Heart left ventricle (tissue), 16 donors: ENCODE measurements at places on chromosomes 4 and X.

- no peaks in the 10 kb centered on the region for H3K36me3 ChIP-seq
- DNase-seq: no peak
Observed at GRCh38 chr4:97215409-97215941, 927.8 kb downstream of the STPG2 start.

- no peaks in the 10 kb centered on the region for H3K4me1 ChIP-seq
- H3K27me3 ChIP-seq: no peaks in the 10 kb centered on the region
- H3K27ac ChIP-seq: no peak overlapping the region
- no peaks in the 10 kb centered on the region for H3K36me3 ChIP-seq
- no peak for DNase-seq
Observed at GRCh38 chr4:130530505-130530904, 1434.6 kb downstream of the C4orf33 start.

- no peaks in the 10 kb centered on the region for H3K27me3 ChIP-seq
- H3K4me3 ChIP-seq: no peak overlapping the region
Observed at GRCh38 chr4:8290701-8290970, 21.1 kb downstream of the HTRA3 start.

DNA sequence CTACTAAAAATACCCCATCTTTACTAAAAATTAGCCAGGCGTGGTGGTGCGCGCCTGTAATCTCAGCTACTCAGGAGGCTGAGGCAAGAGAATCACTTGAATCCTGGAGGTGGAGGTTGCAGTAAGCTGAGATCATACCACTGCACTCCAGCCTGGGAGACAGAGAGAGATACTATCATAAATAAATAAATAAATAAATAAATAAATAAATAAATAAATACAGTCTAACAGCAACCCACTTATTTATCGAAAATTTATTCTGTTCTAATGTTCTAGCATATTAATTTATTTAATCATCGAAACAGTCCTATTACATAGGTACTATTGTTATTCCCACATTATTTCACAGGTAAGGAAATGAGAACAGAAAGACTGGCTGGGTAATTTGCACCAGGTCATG, 18.2 kb upstream of the TXK start:
- no peak overlapping the region for H3K4me3 ChIP-seq
- H3K27ac ChIP-seq: no peak overlapping the region
- H3K36me3 ChIP-seq: peaks cover 24% of the 10 kb centered on the region
- H3K27me3 ChIP-seq: no peaks in the 10 kb centered on the region

DNA sequence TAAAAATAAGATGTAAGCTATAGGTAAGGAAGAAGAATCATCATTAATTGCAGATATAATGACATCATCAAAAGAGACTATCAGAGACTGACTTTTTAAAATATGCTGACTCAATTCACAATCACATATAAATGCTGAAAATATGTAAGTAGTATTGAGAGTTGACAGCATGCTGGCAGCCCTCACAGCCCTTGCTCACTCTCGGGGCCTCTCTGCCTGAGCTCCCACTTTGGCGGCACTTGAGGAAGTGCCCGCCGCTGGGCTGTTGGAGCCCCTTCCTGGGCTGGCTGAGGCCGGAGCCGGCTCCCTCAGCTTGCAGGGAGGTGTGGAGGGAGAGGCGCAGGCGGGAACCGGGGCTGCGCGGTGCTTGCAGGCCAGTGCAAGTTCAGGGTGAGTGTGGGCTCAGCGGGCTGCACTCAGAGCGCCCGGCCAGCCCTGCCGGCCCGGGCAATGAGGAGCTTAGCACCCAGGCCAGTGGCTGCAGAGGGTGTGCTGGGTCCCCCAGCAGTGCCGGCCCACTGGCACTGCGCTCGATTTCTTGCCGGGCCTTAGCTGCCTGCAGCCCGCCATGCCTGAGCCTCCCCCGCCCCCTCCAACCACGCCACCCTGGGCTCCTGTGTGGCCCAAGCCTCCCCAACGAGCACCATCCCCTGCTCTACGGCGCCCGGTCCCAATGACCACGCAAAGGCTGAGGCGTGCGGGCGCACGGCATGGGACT, 68.9 kb downstream of the RAB28 start:
- peak; percentile 32 for DNase-seq
- H3K27ac ChIP-seq: peak overlapping the region; percentile 53
- H3K4me1 ChIP-seq: no peaks in the 10 kb centered on the region
- no peaks in the 10 kb centered on the region for H3K36me3 ChIP-seq
- no peaks in the 10 kb centered on the region for H3K27me3 ChIP-seq

- peak overlapping the region; percentile 74 for H3K27ac ChIP-seq
- H3K4me3 ChIP-seq: peak overlapping the region; percentile 82
- DNase-seq: no peak
- H3K4me1 ChIP-seq: peaks cover 14% of the 10 kb centered on the region
- no peaks in the 10 kb centered on the region for H3K27me3 ChIP-seq
- peaks cover 21% of the 10 kb centered on the region for H3K36me3 ChIP-seq
Observed at GRCh38 chrX:154761977-154762536, 607 bp upstream of the DKC1 start.

- no peak overlapping the region for H3K27ac ChIP-seq
- no peak overlapping the region for H3K4me3 ChIP-seq
- H3K27me3 ChIP-seq: no peaks in the 10 kb centered on the region
- H3K4me1 ChIP-seq: no peaks in the 10 kb centered on the region
Observed at GRCh38 chrX:148628621-148629020, 128.2 kb downstream of the AFF2 start.

DNA sequence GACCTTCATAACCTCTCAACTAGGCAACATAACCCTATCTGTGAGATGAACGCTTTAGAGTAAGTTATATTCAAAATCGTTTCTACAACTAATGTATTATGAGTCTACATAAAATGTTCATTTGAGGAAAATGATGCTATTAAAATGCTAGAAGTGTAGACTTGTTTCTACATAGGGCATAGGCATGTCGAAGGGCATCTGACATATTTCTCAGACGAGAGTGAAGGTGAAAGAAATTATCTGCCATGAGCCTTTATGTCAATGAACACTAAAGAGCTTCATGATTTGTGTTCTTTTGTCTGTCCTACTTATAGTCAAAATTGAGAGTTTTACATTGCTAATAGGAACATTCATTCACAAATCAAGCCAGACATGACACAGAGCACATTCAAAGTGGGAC, 811.8 kb downstream of the RAB28 start:
- no peaks in the 10 kb centered on the region for H3K27me3 ChIP-seq
- no peaks in the 10 kb centered on the region for H3K36me3 ChIP-seq
- no peak overlapping the region for H3K4me3 ChIP-seq

DNA sequence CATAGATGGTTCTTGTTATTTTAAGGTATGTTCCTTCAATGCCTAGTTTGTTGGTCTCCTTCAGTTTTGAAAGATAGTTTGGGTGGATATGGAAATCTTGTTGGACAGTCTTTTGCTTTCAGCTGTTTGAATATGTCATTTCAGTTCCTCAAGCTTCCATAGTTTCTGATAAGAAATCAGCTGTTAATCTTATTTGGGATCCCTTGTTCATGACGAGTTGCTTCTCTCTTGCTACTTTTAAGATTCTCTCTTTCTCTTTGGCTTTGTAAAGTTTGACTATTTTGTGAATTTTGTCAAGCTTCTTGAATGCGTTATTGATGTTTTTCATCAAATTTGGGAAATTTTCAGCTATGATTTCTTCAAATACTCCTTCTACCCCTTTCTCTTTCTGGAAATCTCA, 129.5 kb downstream of the GNL3L start:
- no peaks in the 10 kb centered on the region for H3K27me3 ChIP-seq
- no peak overlapping the region for H3K4me3 ChIP-seq
- H3K36me3 ChIP-seq: no peaks in the 10 kb centered on the region
- no peak for DNase-seq

DNA sequence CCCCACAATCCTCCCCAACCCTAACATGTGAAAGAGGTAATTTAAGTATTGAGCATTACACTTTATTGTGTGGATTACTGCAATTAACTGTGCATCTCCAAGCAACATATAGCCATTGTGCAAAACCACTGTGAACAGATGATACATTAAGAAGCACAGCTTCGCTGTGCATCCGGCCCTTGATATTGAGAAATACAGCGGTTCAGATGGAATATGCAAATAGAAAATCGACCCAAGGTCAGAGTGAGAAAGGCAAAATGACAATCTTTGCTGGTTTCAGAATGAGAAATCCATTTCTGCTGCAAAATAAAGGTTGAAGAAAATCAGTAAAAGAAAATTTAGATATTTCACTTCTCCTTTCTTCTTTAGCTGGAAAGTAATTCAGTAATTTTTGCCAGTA, 805.9 kb upstream of the GRID2 start:
- H3K4me1 ChIP-seq: no peaks in the 10 kb centered on the region
- H3K27ac ChIP-seq: no peak overlapping the region
- H3K36me3 ChIP-seq: no peaks in the 10 kb centered on the region
- no peaks in the 10 kb centered on the region for H3K27me3 ChIP-seq
- no peak for DNase-seq
- H3K4me3 ChIP-seq: no peak overlapping the region

GRCh38 chrX:72381439-72382201, 75.9 kb upstream of the CITED1 start:
- H3K27ac ChIP-seq: no peak overlapping the region
- H3K27me3 ChIP-seq: no peaks in the 10 kb centered on the region
- H3K36me3 ChIP-seq: no peaks in the 10 kb centered on the region
- DNase-seq: no peak
- peaks cover 4% of the 10 kb centered on the region for H3K4me1 ChIP-seq
- no peak overlapping the region for H3K4me3 ChIP-seq

DNA sequence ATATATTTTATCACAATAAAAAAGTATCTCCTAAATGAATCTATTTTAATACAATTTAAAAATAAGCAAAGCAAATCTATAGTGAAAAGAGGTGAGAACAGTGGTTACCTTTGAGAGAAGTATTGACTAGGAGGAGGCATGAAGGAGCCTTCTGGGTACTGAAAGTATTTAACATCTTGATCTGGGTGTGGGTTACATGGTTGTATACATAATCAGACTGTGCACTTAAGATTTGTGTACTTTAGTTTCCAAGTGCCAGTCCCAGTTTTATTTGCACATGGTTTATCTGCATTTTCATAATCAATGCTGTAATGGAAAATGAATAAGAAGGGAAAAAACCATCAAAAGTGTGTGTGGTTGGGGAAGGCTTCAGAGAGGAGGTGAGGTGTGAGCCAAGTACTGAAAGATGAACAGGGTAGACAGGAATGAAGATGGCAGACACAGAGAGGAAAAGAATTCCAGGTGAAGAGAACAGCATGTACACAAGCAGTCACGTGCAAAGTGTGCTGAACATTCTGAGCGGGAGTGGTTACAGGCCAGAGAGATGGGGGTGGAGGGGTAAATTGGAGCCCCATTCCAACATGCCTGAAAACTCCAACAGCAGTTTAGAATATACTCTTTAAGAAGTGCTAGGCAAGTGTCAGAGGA, 14.6 kb downstream of the MAP7D2 start:
- no peak overlapping the region for H3K27ac ChIP-seq
- no peaks in the 10 kb centered on the region for H3K36me3 ChIP-seq
- no peak for DNase-seq
- no peak overlapping the region for H3K4me3 ChIP-seq
- no peaks in the 10 kb centered on the region for H3K27me3 ChIP-seq

DNA sequence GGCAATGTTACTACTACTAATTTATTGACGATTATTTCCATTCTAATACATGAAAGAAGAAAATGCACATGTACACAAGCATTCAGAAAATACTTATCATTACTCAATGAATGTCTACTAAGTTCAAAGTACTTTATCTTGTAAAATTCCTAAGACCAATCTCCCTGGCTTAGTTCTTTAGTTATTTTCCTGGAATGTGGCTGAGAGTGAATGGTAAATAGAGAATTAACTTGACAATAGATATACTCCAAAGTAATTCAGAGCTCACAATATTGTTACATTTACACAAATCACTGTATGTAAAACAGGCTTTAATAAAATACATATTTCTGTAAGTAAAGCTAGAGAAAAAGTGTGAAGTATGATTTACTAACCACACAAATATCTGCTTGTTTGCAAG, 79.7 kb downstream of the PDS5A start:
- no peaks in the 10 kb centered on the region for H3K4me1 ChIP-seq
- DNase-seq: no peak
- peaks cover 100% of the 10 kb centered on the region for H3K36me3 ChIP-seq
- H3K27ac ChIP-seq: no peak overlapping the region
- H3K27me3 ChIP-seq: no peaks in the 10 kb centered on the region

- H3K27ac ChIP-seq: no peak overlapping the region
- no peaks in the 10 kb centered on the region for H3K36me3 ChIP-seq
- H3K4me1 ChIP-seq: no peaks in the 10 kb centered on the region
- DNase-seq: no peak
Observed at GRCh38 chr4:121014544-121014943, 57.8 kb downstream of the NDNF start.

DNA sequence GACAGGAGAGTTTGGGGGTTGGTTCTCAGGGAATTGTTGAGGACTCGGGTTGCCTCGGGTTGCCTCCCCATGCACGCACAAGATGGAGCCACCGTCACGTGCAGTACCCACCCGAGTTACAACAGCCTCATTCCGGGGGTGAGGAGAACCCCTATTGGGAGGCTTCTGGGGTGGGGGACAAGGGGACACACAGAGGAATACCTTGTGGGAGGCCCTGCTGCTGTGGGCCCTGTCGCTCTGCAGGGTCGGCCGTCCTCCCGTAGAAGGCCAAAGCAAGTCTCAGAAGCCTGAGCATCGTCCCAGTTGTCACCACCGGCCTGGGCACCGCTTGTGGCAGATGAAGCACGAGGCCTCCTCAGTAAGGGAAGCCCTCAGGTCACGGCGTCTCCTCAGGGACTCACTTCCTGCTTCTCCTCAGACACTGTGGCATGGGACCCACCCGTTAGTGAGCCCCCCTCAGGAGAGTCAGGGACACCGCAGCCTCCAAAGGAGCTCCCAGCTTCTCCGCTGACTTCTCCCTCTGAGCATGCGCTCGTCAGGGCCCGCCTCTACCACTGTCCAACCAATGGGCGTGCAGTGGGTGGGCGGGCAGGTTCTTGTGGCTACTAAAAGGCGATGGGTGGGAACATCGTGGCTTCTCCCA, at the start of gene CT55:
Gene CT55, minus strand, starts transcription at position 522 of the 643 bp plus-strand sequence. Its CDS starts 227 bp downstream, at position 295.
- H3K27ac ChIP-seq: no peak within 1 kb of the TSS
- H3K36me3 ChIP-seq: no peaks in the 10 kb centered on the region
- H3K4me1 ChIP-seq: no peaks in the 10 kb centered on the region
- no peak within 1 kb of the TSS for H3K4me3 ChIP-seq
- H3K27me3 ChIP-seq: no peaks in the 10 kb centered on the region

DNA sequence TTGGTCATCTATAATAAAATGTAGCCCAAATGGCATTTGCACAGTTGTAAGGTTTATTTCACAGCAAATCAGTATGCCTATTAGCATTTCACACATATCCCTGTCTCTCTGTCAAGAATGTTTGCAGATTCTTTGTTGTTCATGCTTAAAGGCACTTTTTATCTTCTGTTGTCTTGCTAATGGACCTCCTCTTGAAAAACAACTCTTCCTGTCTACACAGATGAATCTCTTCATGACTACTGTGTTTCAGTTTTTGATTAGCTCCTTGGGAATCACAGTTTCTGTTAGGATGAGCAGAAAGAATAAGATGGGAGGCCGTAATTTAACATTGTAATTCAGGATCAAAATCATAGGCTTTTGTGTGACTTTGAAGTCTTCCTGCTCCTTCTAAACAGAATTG, 35.5 kb upstream of the SLC4A4 start:
- no peaks in the 10 kb centered on the region for H3K27me3 ChIP-seq
- no peaks in the 10 kb centered on the region for H3K36me3 ChIP-seq
- no peak overlapping the region for H3K27ac ChIP-seq
- DNase-seq: no peak
- H3K4me3 ChIP-seq: no peak overlapping the region
- no peaks in the 10 kb centered on the region for H3K4me1 ChIP-seq

- no peaks in the 10 kb centered on the region for H3K36me3 ChIP-seq
- no peaks in the 10 kb centered on the region for H3K4me1 ChIP-seq
- no peak for DNase-seq
- H3K27ac ChIP-seq: no peak overlapping the region
- H3K4me3 ChIP-seq: no peak overlapping the region
- H3K27me3 ChIP-seq: no peaks in the 10 kb centered on the region
Observed at GRCh38 chr4:128930051-128930450, 120.6 kb downstream of the JADE1 start.

- H3K27me3 ChIP-seq: no peaks in the 10 kb centered on the region
- no peaks in the 10 kb centered on the region for H3K4me1 ChIP-seq
- H3K27ac ChIP-seq: no peak overlapping the region
- H3K36me3 ChIP-seq: no peaks in the 10 kb centered on the region
- no peak for DNase-seq
Observed at GRCh38 chrX:71579136-71579989, 1.1 kb downstream of the GCNA start.
